ENCODE measurements at places on chromosomes 12 and 14. TPM values are rescaled to one million over a fixed set of nuclear protein-coding genes. Genes with fewer than 3 reads are reported as not detected.

PTPN6 gene
- total RNA-seq: 21.1 TPM

AKAP5 gene
- total RNA-seq: 4.6 TPM

SLC6A15 gene
- 0.58 TPM for total RNA-seq

LHX5 gene
- total RNA-seq: not detected
